Glomerular endothelial cell (primary cell): ENCODE measurements at places on chromosomes 1 and 21. TPM values are rescaled to one million over a fixed set of nuclear protein-coding genes. Genes with fewer than 3 reads are reported as not detected.

GRCh38 chr1:158329733-158330132, 1.6 kb downstream of the CD1B start:
- DNase-seq = no peak

- no peak for DNase-seq
Measured at GRCh38 chr1:18960409-18960808, 3.9 kb upstream of the IFFO2 start.

LIPI gene
- not detected in 2 replicates for total RNA-seq

DNA sequence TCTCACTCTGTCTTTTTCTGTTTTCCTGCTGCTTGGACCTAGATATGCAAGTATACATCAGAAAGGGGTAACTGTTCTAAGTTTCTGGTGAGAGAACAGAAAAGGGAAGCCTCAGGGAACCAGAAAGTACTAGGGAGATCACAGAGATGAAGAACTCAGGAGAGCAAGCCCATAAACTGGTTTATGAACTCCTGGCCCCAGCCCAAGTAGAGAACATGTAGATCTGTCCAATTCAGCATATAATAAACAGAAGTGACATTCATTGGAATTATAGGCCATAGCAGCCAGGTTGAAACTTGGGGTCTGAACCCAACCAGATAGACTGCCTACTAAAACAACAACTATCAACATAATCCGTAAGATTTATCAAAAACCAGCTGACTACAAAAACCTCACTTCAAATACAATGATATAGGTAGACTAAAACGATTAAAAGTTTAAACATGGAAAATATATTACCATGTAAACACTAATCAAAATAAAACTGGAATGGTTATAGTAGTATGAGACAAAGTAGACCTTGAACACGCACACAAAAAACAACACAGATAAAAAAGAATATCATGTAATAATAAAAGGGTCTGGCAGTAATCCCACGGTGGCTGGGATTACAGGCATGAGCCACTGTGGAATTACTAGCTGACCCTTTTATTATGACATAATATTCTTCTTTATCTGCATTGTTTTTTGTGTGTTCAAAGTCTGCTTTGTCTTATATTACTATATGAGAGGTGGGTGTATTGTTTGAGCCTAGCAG, 65.0 kb downstream of the ZSWIM5 start:
- no peak for DNase-seq

DENND2C gene
- total RNA-seq = 1.2 and 1.3 TPM in 2 replicates

- DNase-seq = no peak
Measured at GRCh38 chr1:221793439-221794078, 51.7 kb upstream of the DUSP10 start.

DNA sequence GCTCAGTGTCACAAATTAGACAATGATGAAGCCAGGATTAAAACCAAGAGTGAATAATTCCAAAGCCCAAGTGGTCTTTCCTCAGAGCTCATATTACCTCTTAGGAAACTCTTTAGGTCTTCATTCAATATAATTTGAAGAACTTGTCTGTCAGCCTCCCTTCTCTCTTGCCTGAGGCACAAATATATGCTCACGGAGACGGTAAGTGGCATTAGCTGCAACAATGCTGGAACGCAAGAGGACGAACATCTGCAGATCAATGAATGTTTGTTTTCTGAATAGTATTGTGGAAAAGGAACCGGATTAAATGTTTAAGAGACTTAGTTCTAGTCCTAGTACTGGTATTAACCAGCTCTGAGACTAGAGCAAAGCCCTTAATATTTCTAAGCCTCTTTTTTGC, 39.7 kb upstream of the LYST start:
- DNase-seq = no peak

DNA sequence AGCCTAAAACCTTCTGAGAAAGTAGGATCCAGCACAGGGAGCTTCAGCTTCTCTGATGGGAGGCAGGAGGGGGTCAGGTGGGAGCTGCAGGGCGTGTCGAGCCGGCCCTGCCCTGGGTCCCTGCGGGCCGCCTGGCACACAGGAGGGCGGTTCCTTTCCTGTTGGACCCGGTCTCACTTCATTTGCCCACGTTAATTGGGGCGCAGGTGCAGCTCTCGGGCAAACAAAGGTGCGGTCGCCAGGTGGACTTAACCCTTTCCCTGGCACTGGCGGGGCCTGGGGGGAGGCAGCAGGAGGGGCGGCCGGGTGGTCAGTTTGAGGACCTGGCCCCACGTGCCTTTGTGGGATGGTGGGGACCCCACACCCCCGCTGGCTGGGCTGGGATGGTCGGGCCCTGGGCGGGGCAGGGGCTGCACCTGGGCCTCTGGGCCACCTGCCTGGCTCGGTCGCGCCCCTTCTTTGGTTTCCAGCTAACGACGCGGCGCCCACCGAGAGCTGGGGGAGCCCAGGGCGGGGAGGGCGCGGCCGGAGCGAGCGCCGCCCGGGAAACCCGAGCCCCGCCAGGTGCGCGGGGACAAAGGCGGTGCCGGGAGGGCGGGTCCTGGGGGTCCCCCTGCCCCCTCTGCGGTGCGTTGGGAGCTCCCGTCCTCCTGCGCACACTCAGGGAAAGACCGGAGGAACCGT, 20.8 kb upstream of the C1orf159 start:
- DNase-seq = no peak

- DNase-seq = no peak
Measured at GRCh38 chr1:235181561-235182245, 20.7 kb upstream of the RBM34 start.
